ENCODE measurements at places on chromosomes 3 and 15.

GRCh38 chr3:144128108-144128892, 156.7 kb downstream of the DIPK2A start:
- DNase-seq: no peak

- no peak for DNase-seq
Observed at GRCh38 chr3:117407317-117407716, 697.7 kb downstream of the TUSC7 start.

DNA sequence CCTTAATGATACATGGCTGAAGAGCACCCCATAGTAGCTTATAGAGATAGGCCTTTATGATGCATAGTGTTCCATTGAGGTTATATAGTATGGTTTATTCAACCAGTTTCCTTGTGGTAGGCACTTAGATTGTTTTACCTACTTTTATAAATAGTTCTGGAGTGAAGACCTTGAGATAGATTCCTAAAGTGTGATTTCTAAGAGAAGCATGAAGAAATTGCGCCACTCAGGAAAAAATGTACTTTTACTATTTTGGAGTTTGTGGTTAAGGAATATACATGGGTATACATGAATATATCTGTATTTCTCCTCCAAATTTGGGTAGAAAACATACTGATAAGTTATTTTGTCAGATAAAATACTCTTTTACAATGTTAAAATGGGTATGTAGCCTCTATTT, 70.5 kb downstream of the CHD2 start:
- DNase-seq: no peak

GRCh38 chr3:168459226-168459784, 363.6 kb upstream of the GOLIM4 start:
- DNase-seq: no peak

GRCh38 chr15:64009241-64009640, 37.0 kb downstream of the DAPK2 start:
- DNase-seq: no peak

DNA sequence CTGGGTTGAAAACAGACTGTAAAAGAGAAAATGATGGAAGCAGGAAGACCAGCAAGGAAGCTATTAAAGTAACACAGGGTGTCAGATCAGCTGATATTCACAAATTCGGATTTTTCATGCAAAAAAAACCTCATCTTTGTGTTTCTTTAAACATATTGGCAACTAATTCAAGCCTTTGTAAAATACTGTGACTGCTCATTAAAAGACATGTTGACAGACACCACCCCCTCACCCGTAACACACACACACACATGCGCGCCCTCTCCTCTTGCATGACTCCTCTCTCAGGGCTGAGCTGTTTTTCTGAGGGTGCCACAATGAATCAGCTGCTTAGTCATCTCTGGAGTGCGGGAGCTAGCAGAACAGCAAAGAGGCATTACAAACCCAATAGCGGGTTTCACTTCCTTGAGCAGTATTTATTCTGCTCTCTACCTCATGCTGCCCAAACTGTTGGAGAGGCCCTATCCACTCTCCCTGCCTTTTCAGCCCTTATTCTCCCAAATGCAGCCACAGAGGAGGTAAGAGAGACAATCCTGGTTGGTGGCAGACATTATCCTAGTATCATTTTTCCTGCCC, 35.8 kb upstream of the CCDC80 start:
- DNase-seq: no peak

DNA sequence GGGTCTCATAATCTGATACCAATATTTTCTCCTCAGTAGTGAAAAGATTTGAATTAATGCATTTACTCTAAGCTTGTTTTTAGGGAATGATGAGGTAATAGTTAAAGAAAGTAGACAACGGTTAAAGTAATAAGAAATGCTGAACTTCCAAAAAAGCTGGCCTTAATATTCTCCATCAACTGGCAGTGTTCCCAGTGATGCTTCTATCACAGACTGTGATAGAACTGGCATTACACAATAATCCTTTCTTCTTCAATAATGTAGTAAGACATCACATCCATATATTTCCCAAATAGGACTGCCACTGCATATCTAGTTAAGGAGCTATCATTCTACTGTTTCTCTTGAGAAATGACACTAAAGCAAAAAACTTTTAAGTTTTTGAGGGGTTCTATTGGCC, 188.7 kb downstream of the IL5RA start:
- DNase-seq: no peak

DNA sequence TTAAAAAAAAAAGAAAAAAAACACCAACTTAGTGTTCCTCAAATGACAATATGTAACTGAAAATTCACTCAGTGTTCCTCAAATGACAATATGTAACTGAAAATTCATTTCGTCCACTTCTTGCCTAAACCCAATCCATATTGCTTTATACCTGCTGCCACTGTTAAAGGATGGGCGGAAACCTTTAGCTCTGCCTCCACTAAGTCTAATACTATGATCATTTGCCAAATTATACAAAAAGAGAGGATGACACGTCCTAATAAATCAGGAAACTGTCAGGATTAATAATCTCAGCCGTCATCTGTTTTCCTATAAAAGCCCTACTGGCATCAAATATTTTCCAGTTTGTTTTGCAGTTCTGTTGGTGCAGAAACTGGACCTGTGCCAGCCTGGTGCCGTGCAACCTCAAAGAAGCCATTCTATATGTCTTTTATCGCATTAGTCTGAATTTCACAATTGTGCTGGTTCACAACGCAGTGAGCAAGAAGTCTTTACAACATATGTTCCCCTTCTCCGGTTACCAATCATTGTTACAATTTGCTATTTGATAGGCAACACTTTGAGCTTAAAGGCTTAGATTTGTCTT, 160.4 kb upstream of the KCNH8 start:
- DNase-seq: no peak

- DNase-seq: no peak
Observed at GRCh38 chr3:177096615-177097014, 100.7 kb downstream of the TBL1XR1 start.

GRCh38 chr3:194177141-194177540, 41.2 kb downstream of the HES1 start:
- DNase-seq: no peak

DNA sequence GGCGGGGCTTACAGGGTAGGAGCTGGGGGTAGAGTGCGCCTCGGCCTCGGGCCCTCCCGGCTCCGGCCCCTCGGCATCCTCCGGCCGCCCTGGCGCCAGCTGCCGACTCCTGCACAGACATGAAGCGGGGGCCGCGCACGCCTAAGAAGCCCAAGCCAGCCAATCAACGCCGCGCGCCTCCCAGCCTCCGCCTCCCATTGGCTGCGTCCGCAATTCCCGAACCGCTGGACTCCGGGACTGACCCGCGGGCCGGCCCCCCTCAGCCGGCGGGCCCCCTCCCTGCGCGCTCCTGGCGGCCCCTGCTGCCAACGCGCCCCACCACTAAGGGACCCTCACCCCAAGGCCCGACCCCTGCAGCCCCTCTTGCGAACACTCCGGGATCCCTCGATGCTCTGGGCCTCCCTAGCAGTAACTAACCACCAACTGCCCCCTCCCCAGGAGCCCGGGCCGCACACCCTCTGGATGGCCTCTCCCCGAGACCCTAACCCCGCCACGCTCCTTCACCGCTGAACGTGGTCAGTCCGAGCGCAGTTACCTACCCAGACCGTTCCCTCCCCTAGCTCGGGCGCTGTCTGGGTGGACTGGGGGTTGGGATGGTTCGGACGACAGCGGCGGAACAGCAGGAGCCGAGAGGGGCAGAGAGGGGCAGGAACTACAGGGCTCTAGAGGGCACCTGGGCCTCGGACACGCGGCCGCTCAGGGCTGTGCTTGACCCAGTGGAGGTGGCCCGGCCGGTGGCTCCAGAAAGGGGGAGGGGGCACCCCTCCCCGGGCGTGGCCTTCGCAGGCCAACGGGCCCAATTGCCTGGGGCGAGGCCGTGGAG, 5.0 kb downstream of the GATA2 start:
- DNase-seq: no peak

- no peak for DNase-seq
Observed at GRCh38 chr15:38860674-38861073, 296.1 kb upstream of the RASGRP1 start.

- no peak for DNase-seq
Observed at GRCh38 chr15:29631076-29632070, 190.9 kb downstream of the TJP1 start.

DNA sequence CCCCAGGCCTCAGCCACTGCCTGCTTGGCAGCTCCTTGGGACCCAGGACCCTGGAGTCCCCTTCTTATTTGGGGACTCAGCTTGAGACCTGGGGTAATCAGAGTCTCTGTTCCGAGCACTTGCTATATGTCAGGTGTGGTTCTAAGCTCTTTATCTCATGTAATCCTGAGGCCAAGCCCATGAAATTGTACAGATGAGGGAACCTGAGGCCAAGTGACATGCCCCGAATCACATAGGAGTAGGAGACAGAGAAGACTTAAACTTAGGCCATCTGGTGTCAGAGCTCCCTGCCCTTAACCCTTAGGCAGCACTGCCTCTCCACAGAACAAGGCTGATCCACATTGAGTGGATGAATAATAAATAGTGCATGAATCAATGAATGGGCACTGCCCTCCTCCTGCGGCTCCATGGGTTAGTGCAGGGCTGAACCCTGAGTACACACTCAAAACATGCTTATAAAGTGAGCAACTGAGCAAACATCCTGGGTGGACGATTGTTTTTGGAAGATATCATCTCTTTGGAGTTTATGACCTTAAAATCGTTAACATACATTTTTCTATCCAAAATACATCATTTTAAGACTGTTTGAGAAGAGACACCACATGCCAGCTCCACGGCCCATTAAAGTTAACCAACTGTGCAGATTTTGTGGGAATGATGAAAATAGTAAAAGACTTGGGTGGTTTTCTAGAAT, 33.2 kb upstream of the IQSEC1 start:
- DNase-seq: no peak
